ENCODE measurements at places on chromosomes 12 and 14.

GRCh38 chr14:64971491-64971942 is 619 bp downstream of the RAB15 start:
- no peak for DNase-seq

DNA sequence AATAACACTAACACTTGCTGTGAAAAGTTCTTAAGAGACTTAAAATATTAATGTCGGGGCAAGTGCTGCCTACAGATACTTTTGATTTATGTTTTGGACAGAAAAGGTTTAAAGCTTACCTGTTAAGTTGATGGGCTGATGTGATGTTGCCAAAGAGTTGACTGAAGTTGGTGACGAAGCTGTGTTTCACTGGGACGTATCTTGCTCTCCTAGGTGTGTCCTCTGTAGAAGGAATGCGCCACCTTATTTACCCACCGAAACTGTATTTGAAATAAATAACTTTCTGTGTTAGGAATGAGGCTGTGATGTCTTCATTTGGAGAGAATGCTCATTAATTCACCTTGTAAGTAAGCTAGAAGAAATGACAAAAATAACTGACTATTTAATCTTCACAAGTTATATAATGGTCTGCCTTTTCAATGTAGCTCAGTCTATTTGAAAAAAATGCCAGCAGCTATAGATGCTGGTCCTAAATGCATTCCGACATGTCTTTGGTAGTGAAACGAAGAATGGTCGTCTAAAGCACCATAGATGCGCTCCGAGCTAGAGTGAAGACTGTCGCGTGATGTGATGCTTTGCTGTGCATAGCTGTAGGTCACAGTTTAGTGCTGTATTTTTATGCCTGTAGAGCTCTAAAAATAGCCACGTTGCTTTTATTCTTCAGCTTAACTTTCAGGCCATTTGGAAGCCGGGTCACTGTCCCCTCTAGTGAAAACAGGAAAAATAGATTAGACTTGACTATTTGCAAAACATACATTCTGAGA is at the start of gene RD3L:
Gene RD3L (minus strand): TSS at position 557 of the 764 bp plus-strand sequence. CDS start 834 bp downstream, outside the sequence.
- no peak for DNase-seq

DNA sequence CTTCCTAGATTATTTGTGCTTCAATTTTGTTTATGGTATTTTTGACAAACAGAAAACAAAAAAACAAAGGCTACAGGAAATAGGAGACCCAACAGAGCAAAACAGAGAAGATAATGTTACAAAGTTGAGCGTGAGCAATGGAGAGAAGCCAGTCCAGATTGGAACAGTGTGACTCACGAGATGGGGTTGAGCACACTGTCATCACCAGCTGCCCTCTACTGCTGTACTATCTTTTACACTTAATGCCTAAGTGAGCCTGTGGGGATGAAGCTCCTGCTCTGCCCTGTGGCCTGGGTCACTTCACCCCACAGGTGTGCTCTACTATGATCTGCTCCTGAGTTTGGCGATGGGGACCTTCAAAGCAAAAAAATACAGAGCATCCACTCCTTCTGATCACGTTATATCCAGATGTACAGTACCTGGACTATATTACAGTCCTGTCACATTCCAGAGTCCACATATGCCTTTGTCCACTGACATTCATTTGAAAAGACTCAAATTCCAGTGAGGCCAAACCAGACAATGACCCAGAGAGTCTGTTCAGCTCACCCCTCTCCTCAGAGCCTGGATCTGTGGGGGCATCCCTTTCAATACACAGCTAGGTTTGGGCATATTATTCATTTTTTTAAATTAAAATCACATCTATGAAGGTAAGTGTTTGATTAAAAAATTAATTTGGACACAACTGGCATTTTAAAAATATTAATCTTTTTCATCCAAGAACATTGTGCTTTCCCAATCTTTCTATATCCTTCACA is 4.4 kb downstream of the IPO8 start:
- peak; percentile 34 for DNase-seq

- DNase-seq: no peak
These were observed 50.9 kb downstream of the SLC4A8 start for GRCh38 chr12:51475543-51475942.

DNA sequence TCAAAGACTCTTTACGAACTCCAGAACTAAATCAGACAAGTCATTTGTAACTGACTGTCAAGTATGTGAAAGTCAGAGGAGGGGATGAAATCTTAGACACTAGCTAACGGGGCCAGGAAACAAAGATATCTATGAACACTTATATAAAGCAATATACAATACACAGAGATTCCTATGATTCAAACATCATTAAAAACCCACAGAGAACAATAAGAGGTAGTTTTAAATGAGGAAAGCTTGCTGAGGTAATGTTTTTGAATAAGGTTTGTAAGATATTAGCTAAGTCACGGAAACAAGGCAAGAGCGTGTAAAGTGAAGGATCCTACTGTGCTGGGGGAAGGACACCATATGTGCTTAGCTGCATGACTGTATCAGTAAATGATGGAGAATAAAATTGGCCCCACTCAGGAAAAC is 36.7 kb downstream of the SAV1 start:
- DNase-seq: no peak

DNA sequence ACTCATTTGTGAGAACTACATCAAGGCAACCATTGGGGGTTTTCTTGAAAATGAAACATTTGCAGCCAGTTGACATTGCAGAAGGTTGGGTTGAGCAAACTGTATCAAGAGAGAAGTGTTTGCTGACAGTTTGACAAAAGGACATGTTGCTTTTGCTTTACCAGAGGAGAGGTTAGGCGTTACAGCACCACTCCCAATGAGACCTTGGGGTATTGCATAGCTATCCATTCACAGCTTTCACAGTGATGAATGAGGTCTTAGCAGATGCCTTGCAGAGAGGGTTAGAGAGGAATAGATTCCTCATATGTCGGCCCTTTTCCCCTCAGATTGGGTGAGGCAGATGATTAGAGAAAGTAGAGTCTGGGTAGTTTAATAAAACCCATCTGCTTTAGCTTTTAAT is 988.9 kb upstream of the FLRT2 start:
- DNase-seq: no peak

- DNase-seq: no peak
These were observed 232.4 kb downstream of the AKAP6 start for GRCh38 chr14:32561520-32561919.

DNA sequence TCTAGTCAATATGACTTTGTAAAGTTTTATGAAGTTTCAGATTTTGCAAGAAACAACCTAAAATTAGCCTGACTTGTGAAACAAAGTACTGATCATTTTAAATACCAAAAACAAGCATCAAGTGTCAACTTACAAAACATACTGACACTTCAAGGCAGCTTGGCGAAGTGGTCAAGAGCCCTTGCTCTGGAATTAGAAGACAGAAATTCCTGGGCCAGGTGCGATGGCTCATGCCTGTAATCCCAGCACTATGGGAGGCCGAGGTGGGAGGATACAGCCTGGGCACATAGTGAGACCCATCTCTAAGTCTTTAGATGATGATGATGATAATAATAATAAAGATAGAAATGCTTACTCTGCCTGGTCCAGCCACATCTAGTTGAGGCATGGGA is 45.4 kb upstream of the NR2C1 start:
- no peak for DNase-seq

- no peak for DNase-seq
These were observed 714.2 kb downstream of the SLC6A15 start for GRCh38 chr12:84198294-84198946.
